ENCODE measurements at places on chromosomes 2 and 18.

GRCh38 chr2:26720322-26721114 lies 28.0 kb downstream of the KCNK3 start:
- no peak for DNase-seq

DNA sequence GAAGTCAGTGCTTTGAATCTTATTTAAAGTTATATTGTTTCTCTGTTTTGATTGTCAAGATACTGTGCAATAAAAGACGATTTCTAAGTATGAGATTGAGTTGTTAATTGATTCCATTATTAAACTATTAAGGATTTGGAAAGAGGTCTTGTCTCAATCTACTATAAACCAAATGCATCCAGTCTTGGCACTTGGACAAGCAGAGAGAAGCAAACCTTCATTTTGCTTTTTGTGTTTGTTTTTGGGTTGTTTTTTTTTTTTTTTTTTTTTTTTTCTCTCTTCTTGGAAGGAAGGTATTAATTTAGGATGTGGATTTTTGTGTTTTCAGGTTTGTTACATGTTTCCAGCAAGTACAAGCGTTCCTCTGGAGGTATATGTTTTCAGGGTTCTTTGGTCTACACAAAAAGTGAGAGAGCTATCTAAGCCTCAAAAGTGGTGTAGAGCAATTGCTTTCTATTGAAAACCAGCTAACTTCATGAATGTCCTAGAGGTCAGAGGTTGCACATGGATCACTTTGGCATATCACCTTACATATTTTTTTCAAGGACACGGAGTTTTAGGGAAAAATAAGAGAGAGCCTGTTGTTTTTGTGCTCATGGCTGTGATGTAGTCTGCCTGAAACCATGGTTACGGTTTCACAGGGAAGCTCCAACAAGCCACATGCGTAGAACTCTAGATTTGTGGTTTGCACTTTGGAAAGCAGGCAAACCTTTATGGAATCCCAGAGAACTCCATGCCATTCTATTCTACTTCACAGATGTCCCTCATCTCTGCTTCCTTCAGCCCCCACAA lies 1.8 kb downstream of the PRKCE start:
- no peak for DNase-seq

DNA sequence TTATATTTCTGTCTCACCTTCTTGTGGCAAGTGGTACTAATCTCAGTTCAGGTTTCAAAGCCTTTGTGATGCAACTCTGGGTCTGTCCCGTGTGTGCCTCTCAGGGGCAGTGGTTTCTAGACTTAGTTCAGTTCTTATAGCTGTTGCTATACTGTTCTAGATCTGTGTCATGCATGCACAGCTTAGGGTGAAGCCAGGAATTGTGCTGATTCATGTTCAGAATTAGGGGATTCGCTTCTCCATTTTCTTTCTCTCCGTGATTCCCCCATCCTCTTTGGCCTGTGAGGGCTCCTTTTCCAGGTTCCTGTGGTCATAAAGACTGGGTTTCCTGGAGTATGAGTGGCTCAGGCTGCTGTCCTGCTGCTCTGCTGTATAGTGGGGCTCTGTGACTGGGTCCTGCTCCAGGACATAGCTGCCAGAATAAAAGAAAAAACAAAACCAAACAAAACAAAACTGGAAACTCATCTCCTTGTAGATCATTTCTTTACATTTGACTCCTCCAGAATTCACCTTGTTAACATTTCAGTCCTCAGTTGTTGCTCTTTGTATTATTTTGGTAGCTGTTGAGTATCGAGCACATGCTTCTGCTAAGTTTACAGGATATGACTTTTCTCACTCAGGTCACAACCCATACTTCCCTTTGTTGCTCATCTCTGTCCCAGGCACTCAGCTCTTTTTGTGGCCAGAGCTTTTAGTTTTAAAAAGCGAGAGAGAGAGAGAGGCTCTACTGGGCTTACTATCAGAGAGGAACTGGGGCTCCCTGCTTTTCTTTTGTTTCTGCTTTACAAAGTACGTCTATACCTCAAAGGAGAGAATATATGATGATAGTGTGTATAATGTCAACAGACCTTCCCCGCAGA lies 34.2 kb downstream of the CERS6 start:
- DNase-seq, result no peak

GRCh38 chr2:216548901-216549331 lies 50.3 kb downstream of the RPL37A start:
- DNase-seq, result no peak

DNA sequence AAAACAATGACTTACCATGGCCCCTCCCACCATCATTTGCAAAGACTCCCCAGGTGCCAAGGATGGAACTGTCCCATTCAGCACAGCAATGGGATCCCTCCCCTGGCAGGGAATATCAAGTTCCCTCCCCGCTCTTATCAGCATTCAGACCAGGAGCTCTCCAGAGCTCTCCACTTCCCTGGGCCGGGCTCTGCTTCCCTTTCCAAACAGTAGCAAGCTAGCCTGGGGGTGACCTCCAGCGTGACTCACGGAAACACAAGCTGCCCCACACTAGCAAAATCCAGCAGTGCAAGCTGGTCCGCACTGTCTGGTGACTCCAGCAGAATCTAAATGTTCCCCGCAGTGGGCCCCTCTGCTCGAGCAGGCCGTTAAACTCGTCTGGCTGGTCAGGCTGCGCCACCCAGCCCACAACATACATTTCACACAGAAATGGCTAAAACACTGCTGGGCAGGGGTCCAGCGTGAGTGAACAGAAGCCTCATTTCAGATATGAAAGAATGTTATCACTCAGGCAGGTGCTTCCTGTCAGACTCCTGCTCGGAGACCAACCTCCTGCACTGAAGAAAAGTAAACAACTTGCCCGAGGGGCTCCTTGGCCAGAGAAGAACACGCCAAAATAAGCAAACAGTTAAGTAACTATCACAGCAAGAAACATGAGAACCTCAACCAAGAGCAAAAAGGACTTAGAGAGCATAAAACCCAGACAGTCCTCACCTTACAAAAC lies 33.9 kb downstream of the STAT1 start:
- no peak for DNase-seq

DNA sequence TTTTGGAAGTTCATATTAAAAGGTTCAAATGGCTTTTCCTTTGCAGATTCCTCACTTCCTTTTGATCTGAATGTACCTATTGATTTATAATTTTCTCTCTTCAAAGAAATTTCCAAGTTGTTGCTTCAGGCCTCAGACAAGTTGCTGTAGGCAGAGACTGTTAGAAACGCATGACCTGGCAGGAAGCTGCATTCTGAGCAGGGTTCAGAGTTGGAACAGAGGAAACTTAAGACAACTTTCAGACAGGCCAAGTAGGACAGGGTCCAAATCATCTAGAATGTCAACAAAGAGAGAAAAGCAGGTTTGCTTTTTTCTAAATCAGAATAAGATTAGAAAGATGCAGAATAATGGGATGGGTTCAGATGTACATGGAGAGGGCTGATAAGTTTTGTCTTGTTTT lies 416.3 kb downstream of the LRP1B start:
- DNase-seq, result no peak
